T-helper 2 cell (primary cell): ENCODE measurements at places on chromosomes 4 and X.

- DNase-seq = no peak
These were observed 112.5 kb downstream of the LDB2 start for GRCh38 chr4:16785793-16786527.

GRCh38 chrX:113212052-113212451, 371.4 kb upstream of the AMOT start:
- DNase-seq = no peak

DNA sequence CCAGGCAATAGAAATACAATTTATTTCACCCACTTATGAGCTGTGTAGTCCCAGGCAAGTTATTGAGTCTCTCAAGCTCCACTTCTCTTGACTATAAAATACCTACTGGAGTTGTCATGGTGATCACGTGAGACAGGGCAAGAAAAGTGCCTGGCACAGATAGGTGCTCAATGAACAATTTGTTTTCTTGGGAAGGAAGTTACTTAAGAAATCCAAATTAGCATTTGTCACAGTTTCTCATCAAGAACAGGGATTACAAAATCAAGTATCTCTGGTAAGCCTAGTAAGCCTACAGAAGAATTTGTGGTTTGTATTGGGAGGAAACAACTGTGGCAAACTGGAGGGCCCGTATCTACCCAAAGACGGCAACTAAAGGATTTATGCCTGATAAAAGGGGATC, 37.5 kb upstream of the RASGEF1B start:
- DNase-seq = no peak

DNA sequence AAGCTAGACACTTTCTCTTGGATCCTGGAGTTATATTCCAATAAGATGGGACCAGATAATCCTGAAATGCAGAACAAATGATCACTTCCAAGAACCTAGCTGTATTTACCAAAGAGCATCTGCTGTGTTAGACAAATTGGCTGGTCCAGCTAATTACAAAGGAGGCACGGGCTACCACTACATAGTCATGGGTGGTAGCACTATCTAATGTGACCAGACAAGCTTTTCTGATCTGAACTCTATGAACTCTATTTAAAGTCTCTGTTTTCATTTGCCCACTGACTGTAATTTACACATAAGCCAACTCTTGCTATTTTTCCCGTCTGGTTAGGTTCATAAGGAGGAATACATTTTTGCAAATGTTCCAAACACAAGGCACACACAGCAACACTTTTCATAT, 34.6 kb downstream of the LNX1 start:
- DNase-seq = no peak
